ENCODE measurements at places on chromosomes 16 and 17. TPM values are rescaled to one million over a fixed set of nuclear protein-coding genes. Genes with fewer than 3 reads are reported as not detected.

CACNB1 gene
- 5.9 TPM for total RNA-seq

ENPP7 gene
- not detected for total RNA-seq

DNA sequence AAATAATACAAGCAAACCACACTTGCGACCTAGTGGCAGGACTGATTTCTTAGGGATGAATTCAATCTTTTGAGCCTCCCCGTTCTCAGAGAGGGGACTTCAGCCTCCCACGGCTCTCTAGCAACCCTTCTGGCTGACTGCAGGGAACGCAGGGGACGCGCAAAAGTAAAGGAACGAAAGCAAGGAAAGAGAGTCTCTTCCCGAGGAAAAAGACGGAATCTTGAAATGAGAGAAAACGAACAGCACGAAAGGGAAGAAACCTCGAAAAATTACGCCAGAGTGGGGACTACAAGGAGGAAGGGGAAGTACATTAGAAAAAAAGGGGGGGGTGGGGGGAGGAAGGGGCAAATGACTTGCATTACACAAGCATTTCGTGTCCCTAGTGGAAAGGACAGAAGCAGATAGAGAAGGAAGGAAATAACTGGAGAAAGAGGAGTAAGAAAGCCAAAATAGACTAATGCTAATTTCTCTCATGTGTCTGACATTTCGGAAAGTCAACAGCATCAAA is 1.2 kb downstream of the GRB2 start:
- DNase-seq, result peak; percentile 65

- DNase-seq, result no peak
Measured at GRCh38 chr16:53465606-53466280, 31.5 kb downstream of the RBL2 start.

- no peak for DNase-seq
Measured at GRCh38 chr17:4033751-4034251, 69.6 kb upstream of the ATP2A3 start.

DNA sequence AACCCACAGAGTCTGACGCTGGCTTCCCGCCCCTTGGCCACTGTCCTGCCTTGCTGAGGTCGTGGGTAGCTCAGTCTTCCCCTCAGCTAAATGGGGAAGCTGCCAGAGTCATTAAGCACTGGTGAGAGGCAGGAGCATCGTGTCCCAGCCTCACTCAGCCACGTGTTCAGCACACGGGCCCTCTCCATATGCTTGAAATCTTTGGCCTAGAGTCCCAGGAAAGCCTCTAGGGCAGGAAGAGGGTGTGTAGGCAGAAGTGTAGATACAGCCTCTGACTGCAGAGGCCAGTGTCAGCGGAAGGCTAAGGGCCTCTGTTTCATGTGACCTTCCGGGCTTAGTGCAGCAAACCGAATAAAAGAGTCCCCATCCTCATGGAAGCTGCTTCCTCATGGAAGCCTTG is 4.1 kb downstream of the DHODH start:
- no peak for DNase-seq

- DNase-seq, result no peak
Measured at GRCh38 chr16:64882078-64882784, 239.6 kb downstream of the CDH11 start.

DNA sequence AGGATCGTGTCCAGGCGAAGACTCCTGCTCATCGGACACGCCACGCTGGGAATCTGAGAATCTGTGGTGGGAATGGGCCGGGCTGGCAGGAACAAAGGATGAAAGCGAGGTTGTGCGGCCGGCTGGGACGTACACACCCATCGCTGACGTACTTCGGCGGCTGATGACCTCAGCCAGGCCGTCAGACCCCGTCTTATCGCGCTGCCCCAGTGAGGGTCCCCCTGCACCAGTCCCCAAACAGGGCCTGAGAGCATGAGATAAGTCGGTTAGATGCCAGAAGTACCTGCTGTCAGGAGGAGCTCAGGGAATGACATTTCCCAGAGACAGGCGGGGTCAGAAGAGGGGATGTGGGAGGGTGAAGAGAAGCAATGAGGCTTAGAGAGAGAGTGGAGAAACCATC is 16.0 kb upstream of the SP6 start:
- no peak for DNase-seq

- peak; percentile 70 for DNase-seq
Measured at GRCh38 chr16:735982-736453, 4.8 kb downstream of the CIAO3 start.

GRCh38 chr16:59047114-59047513 is 313.0 kb upstream of the GOT2 start:
- DNase-seq, result no peak

All from activated naive CD4-positive, alpha-beta T cell treated with anti-CD3 and anti-CD28 coated beads for 36 hours (primary cell).